H9 (cell line): ENCODE measurements at places on chromosomes 3 and 15. TPM values are rescaled to one million over a fixed set of nuclear protein-coding genes. Genes with fewer than 3 reads are reported as not detected.

TMEM108 gene
- total RNA-seq = 3.5 and 5.0 TPM in 2 replicates

LRRC3B gene
- total RNA-seq = 0.31 and 0.35 TPM in 2 replicates

CCR5 gene
- total RNA-seq = not detected in 2 replicates

THPO gene
- total RNA-seq = 0.64 and 0.85 TPM in 2 replicates

CCR9 gene
- total RNA-seq = not detected in 2 replicates

C3orf22 gene
- total RNA-seq = not detected in 2 replicates

CCDC13 gene
- not detected in 2 replicates for total RNA-seq

GRCh38 chr3:154023148-154023547 is 98.0 kb upstream of the ARHGEF26 start:
- H3K4me1 ChIP-seq = no peaks in the 10 kb centered on the region; the same call in 1 of the 2 replicates
- H3K27me3 ChIP-seq = no peaks in the 10 kb centered on the region
- H3K36me3 ChIP-seq = no peaks in the 10 kb centered on the region
- no peak for DNase-seq

- no peaks in the 10 kb centered on the region for H3K27me3 ChIP-seq
- H3K4me3 ChIP-seq = no peak overlapping the region
- peaks cover 5% of the 10 kb centered on the region; the same call in 1 of the 2 replicates for H3K4me1 ChIP-seq
- H3K36me3 ChIP-seq = no peaks in the 10 kb centered on the region
- H3K27ac ChIP-seq = no peak overlapping the region
These were observed 165.1 kb upstream of the ATP10A start for GRCh38 chr15:26028086-26028740.

- no peak for DNase-seq
- H3K36me3 ChIP-seq = peaks cover 9% of the 10 kb centered on the region
- H3K4me3 ChIP-seq = no peak overlapping the region
- no peak overlapping the region for H3K27ac ChIP-seq
These were observed 54.0 kb downstream of the MBNL1 start for GRCh38 chr3:152322756-152323155.

DNA sequence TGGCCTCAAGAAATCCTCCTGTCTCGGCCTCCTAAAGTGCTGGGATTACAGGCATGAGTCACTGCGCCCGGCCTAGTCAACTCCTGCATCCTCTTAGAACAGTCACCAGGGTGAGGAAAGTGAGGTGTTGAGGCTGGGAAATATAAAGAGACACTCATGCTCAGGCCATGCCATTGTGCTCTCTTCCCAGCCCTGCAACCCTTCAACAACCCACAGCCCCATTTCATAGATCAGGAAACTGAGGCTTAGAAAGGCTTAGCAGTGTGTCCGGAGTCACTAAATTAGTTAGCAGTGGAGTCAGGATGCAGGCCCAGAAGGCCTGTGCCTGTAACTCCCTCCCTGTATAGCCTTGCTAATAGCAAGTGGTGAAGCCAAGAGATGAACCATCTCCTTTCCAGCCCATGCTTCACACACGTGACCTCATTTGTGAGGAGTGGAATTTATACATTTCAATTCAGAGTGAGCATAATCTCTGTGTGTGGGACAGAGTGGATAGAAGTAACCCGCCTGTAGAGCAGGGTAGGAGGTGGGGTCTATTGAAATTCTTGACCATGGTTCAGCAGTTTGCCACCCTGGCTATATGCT is 51.7 kb upstream of the USP3 start:
- no peaks in the 10 kb centered on the region for H3K36me3 ChIP-seq
- H3K27me3 ChIP-seq = no peaks in the 10 kb centered on the region
- H3K4me3 ChIP-seq = no peak overlapping the region
- no peak for DNase-seq
- 0 out of 2 replicates have a peak, but pooled peaks cover 5% of the 10 kb centered on the region for H3K4me1 ChIP-seq

GRCh38 chr3:31355807-31356206 is 176.9 kb upstream of the STT3B start:
- no peak for DNase-seq
- no peaks in the 10 kb centered on the region for H3K36me3 ChIP-seq
- H3K27me3 ChIP-seq = no peaks in the 10 kb centered on the region
- no peaks in the 10 kb centered on the region for H3K4me1 ChIP-seq
- no peak overlapping the region for H3K27ac ChIP-seq

- H3K27me3 ChIP-seq = no peaks in the 10 kb centered on the region
- H3K27ac ChIP-seq = no peak overlapping the region
These were observed 211.8 kb downstream of the TP63 start for GRCh38 chr3:189842681-189843602.

DNA sequence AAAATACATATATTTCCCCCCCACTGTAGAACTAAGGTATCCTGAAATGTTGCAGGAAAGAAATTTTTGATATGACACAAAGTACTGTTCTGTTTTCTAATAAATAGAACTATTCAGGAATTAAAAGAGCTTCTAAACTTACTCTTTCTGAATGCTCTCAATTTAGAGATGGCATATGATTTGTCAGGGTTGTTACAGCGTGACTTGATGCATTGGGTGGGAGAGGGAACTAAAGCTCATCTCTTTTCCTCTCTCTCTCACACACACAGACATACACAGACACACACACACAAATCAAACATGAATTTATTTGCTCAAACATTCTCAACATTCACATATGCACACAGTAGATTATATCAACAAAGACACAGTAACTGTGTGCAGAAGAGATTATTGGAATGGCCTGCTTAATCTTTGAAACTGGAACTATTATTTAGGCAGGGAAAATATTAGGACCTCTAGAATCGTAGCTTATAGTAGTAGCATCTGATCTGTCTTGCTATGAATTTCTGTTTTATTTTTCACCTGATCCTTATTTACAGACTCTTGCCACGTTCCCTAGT is 807.4 kb upstream of the GBE1 start:
- no peaks in the 10 kb centered on the region for H3K27me3 ChIP-seq
- H3K4me1 ChIP-seq = no peaks in the 10 kb centered on the region
- no peak for DNase-seq
- H3K4me3 ChIP-seq = no peak overlapping the region

DNA sequence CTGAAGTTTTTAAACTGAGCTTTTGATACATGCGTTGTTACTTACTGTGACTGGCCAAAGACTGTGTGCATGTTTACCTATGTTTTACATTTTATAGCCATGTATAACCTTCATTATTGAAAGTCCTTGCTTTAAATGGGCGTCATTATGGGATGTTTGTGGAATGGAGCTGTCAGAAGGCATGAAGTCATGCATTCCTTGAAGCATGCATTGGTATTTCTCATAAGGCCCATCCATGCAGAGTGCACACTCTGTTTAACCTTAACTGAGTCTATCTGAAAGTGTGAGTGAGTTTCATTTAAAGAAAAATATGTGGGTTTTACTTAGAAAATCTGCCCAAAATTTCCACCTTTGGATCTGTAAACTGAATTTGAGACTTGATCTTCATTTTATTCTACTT is 51.1 kb downstream of the PSMD6 start:
- H3K4me3 ChIP-seq = no peak overlapping the region
- DNase-seq = no peak
- H3K36me3 ChIP-seq = no peaks in the 10 kb centered on the region
- H3K27me3 ChIP-seq = no peaks in the 10 kb centered on the region
- peaks cover 17% of the 10 kb centered on the region for H3K4me1 ChIP-seq
- no peak overlapping the region for H3K27ac ChIP-seq

- H3K27me3 ChIP-seq = no peaks in the 10 kb centered on the region
- peaks cover 10% of the 10 kb centered on the region; the same call in 1 of the 2 replicates for H3K4me1 ChIP-seq
- H3K27ac ChIP-seq = peak within 1 kb of the TSS; percentile 20
- peak within 1 kb of the TSS; percentile 91 for H3K4me3 ChIP-seq
- no peaks in the 10 kb centered on the region for H3K36me3 ChIP-seq
- peak; percentile 94 for DNase-seq
These were observed at the start of gene ABHD5 for GRCh38 chr3:43690400-43691119. Gene ABHD5 (plus strand): TSS chr3:43690938. CDS start chr3:43690993, 55 bp downstream.

DNA sequence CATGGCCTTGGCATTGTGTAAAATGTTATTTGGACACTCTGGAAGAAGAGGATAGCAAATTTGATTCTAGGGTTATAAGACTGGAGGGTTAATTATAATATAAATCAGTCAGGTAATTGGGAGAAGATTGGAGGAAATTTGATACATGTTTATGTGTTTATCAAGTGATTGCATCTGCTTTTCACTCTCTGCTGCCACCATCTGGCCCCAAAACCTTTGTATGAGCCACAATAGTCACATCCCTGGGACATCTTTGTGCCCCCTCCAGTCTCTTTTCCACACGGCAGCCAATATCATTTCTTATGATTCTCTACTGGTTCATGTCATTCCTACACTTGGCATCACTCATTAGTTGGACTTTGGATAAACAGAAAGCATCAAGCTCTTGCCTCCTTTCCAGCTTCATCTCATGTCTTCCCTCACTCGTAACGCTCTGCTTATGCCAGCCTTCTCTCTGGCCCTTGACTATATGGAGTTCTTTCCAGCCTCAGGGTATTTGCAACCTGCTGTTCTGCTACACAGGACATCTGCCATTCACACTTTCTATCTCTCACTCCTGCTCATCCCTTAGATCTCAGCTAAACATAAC is 602.3 kb upstream of the SUCLG2 start:
- no peaks in the 10 kb centered on the region for H3K27me3 ChIP-seq
- no peak overlapping the region for H3K4me3 ChIP-seq
- peak; percentile 45 for DNase-seq
- H3K27ac ChIP-seq = no peak overlapping the region
- H3K4me1 ChIP-seq = no peaks in the 10 kb centered on the region

DNA sequence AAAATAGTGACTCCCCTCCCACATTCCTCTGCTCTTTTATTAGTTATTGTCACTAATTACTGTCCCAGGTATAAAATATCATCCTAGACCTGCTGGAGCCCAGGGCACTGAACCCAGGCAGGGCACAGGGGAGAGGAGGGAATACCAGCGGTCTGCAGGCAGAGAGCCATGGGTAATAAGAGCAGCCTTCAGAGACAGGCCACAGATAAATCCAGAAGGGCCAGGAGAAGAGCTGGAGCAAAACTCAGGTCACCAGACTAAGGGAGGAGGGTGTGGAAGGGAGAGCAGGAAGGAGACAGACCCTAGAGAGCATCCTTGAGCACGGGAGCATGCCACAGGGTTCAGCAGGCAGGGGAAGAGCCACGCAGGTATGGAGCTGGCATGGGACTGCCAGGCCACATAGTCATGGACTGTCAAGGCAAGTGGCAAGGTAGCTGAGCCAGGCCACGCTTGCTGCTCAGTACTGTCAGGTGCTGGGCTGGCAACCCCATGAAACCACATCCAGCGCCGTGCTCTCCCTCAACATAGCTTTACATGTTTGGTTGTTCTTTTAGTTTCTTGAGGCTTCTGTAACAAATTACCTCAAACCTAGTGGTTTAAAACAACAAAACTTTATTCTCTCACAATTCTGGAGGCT is 15.6 kb upstream of the CAPN3 start:
- no peak overlapping the region for H3K4me3 ChIP-seq
- no peaks in the 10 kb centered on the region for H3K27me3 ChIP-seq
- no peaks in the 10 kb centered on the region for H3K36me3 ChIP-seq
- no peaks in the 10 kb centered on the region for H3K4me1 ChIP-seq

DNA sequence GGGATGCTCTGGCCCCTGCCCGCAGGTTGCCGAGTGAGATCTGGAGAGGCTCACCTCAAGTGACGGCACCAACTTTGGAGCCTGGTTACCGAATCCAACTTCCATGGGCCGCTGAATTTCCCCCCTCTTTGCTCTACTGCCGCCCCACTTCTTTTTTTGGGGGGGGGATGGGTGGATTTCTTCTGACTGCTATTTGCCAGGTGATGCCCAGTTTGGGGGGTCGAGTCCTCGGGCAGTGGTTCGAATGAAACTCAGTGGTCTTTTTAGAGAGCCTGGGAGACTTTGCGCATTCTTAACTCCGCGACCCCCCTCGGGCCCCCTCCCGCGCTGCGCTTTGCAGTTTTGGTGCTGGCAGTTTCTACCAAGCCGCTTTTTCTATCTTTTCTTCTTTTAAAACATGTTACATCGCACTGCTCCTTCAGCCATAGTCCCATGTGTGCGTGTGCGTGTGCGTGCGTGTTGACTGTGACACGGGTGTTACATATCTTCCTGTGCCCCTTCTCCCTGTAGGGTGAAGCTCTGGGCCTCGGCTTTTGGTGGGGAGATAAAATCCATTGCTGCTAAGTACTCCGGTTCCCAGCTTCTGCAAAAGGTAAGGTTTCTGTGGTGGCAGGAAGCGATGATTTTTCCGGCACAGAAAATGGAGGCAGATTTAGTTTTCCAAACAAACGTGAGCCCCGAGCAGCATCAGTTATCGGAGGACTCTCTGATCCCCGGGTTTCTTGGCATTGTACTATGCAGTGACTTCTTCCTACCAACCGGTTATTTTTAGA is 837 bp downstream of the CACNA2D3 start:
- H3K4me3 ChIP-seq = peak overlapping the region; percentile 52
- no peaks in the 10 kb centered on the region for H3K4me1 ChIP-seq
- H3K27me3 ChIP-seq = peaks cover 33% of the 10 kb centered on the region
- DNase-seq = no peak
- no peaks in the 10 kb centered on the region; the same call in 2 of the 3 replicates for H3K36me3 ChIP-seq

DNA sequence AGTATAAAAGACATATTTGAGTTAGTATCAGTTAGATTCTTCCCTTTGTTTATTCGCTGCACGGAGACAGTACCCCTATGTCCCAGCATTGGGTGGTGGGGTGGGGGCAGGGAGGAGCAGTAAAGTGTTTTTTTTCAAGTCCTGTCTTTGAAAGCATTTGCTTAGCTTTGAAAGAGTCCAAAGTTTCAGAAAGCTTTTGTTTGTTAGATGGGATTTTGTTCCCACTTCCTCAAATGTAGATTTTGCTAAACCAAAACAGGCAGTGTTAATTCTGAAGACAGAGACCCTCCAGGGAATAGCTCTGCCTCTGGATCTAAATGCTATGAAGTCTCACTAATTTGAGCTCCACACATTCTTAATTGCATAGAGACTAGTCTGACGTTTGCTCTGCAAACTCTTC is 114.6 kb upstream of the KCNAB1 start:
- no peak overlapping the region for H3K27ac ChIP-seq
- no peaks in the 10 kb centered on the region for H3K27me3 ChIP-seq
- no peak for DNase-seq
- no peaks in the 10 kb centered on the region for H3K4me1 ChIP-seq
- H3K36me3 ChIP-seq = no peaks in the 10 kb centered on the region

DNA sequence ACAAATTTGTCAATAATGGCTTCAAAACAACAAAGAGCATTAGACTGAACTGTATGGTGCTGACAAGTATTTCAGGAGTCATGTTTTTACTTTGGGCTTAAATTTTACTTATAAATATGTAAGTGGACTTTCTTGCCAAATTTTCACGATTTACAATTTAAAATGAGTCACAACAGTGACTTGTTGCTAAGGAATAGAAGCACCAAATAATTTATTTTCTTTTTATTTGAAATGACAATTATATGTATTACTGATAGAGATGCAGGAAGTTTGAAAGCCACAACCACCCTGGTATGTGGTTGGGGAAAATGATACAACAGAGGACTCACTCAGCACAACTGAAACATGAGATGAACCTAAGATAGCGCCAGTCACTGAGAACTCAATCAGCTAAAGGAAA is 90.3 kb downstream of the FMN1 start:
- H3K4me3 ChIP-seq = no peak overlapping the region
- no peak for DNase-seq
- no peaks in the 10 kb centered on the region for H3K4me1 ChIP-seq
- H3K27me3 ChIP-seq = no peaks in the 10 kb centered on the region

DNA sequence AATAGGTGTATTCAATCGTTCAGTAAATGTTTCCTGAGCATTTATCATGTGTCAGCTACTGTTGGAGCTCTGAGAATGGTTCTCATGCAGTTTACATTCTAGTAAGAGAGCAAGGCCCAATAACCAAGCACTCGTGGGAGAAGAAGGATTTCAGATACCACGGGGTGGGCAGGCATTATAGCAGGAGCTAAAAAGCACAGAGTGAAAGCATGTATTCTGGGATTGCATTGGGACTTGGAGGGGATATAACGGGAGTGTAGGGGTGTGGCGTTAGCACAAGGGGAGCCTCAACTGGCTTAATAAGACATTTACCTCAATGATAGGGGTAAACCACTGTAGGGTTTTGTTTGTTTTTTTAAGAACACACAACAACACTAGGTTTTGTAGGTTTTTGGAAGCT is 1.6 kb upstream of the SIAH2 start:
- H3K4me3 ChIP-seq = no peak overlapping the region
- no peaks in the 10 kb centered on the region; the same call in 2 of the 3 replicates for H3K36me3 ChIP-seq
- no peak for DNase-seq
- H3K27ac ChIP-seq = no peak overlapping the region
